ENCODE measurements at places on chromosomes 16 and 17.

GRCh38 chr17:76982408-76983074 lies 114.3 kb downstream of the MGAT5B start:
- no peak for DNase-seq

GRCh38 chr16:5852151-5852550 lies 754.6 kb upstream of the EEF2KMT start:
- no peak for DNase-seq

- DNase-seq, result no peak
Observed at GRCh38 chr17:8417806-8418205, 17.9 kb upstream of the NDEL1 start.

GRCh38 chr16:30533146-30533522 lies 1.5 kb downstream of the ZNF747 start:
- no peak for DNase-seq

DNA sequence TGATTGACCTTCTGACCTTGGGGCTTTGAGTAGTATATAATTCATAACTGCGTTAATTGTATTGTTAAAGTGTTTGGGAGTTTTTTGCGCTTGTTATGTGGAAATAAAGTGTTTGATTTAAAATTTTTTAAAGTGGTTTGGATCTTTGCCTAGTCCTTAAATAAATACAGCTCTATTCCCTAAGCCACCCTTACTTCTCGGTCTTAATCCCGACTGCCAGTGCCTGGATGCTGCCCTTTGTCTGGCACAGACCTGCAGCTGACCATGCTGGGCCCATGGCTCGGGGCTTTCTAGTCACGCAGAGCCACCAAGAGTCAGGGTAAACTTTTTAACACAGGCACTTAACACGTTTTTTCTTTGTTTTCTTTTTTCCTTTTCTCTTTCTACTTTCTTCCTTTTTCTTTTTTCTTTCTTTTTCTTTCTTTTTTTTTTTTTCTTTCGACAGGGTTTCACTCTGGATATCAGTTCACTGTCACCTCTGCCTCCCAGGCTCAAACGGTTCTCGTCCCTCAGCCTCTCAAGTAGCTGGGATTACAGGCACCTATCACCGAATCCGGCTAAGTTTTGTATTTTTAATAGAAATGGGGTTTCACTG lies 19.6 kb upstream of the SLC5A11 start:
- DNase-seq, result no peak

DNA sequence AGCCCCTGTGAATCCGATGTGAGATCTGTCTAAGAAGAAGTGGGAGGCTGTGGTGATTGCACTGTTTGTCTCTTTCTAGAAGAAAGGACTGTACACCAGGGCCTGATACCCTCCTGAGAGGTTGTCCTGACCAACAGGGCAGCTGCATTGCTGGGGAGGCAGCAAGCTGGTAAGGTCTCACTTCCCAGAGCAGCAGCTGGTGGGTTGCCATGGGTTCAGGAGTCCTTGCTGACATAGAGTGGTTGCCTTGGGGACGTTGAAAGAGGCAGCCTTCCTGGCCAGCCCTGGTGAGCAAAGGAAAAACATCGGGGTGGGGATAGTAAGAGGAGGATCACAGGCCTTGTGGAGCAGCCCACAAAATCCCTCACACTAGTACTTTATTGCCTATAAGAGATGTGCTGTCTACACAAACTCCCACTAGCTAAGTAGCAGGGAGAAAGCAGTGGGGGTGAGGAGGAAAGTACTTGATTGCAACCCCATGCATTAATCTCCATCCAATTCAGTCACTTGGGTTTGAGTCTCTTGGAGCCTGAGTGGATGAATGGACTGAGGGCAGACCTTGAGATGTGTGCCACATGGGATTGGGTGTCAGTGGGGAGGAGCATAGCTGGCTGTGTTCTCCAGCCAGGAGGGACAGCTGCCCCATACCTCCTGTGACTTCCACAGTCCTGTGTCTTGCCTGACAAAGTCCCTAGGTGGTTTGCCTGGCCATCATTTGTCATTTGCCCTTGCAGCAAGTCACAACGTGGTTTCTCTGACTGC lies 143.8 kb upstream of the RPL38 start:
- no peak for DNase-seq

GRCh38 chr17:81242421-81243332 lies 3.6 kb downstream of the NDUFAF8 start:
- no peak for DNase-seq

GRCh38 chr17:67245694-67246402 lies 852 bp upstream of the HELZ start:
- DNase-seq, result no peak

- DNase-seq, result no peak
Observed at GRCh38 chr17:80485846-80486245, 9.4 kb upstream of the NPTX1 start.

- no peak for DNase-seq
Observed at GRCh38 chr17:49497148-49498028, 2.3 kb downstream of the NGFR start.

GRCh38 chr16:81513204-81514040 lies 68.8 kb downstream of the CMIP start:
- DNase-seq, result no peak

GRCh38 chr17:80929449-80929848 lies 62.2 kb upstream of the CHMP6 start:
- no peak for DNase-seq

- no peak for DNase-seq
Observed at GRCh38 chr17:55585629-55586028, 74.4 kb upstream of the SMIM36 start.

GRCh38 chr16:819336-820043 lies 19.0 kb upstream of the GNG13 start:
- DNase-seq, result peak; percentile 21

DNA sequence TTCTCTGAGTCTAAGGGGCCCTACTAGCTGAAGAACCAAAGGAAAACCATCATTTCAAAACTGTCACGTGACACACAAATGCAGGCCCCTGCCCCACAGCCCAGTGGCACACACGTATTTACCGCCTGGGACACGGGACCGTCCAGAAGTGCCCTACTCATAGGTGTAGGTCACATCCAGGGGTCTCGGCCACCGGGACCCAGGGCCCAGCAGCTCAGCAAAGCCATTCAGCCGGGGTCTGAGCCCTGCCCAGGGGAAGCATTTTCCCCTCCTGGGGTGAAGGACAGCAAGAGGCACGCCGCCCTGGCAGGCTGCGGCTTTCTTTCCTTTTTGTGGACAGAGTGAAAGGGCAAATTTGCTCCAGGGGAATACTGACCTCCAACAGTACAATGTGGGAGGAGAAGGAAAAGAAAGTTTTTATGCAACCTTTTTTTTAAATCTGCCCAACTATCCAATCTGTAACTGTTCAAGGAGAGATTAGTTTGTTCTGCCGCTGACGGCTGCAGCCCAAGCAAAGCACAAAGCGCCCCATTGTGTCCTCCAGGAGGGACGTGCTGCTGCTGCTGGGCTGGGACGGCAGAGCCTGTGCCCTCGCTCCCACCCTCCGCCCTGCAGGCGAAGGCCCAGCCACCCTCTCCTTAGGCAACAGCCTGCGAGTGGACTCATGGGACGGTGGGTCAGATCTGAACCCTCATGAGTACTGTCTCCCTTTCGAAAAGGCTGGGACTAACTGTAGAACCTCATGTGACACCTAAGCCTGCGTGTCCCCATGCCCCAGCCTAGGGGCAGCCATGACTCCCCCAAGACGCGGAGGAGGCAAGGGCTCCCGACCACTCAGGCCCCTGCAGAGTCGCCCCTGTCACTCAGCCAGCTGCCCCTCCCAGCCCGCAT lies 21.3 kb downstream of the SLC7A5 start:
- DNase-seq, result no peak

- DNase-seq, result no peak
Observed at GRCh38 chr17:20216154-20216815, 207.1 kb downstream of the SPECC1 start.

GRCh38 chr17:67420994-67421393 lies 43.9 kb downstream of the PITPNC1 start:
- no peak for DNase-seq

GRCh38 chr17:8735336-8735939 lies 9.2 kb downstream of the CCDC42 start:
- no peak for DNase-seq

DNA sequence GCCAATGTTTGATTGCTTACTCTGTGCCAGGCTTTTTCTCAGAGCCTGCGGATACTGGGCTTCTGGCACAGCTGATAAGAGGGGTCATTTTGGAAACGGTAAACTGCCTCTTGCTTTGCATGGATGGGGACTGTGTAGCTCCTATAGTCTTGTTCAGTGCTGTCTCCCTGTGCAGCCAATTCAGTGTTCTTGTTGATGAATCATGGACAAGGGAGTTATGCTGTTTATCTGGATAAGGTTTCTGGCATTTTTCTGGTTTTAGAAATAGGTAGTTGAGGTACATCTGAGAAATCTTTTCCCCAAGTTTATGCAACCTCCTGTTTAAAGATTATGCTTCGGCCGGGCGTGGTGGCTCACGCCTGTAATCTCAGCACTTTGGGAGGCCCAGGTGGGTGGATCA lies 16.7 kb upstream of the TANGO6 start:
- DNase-seq, result no peak

DNA sequence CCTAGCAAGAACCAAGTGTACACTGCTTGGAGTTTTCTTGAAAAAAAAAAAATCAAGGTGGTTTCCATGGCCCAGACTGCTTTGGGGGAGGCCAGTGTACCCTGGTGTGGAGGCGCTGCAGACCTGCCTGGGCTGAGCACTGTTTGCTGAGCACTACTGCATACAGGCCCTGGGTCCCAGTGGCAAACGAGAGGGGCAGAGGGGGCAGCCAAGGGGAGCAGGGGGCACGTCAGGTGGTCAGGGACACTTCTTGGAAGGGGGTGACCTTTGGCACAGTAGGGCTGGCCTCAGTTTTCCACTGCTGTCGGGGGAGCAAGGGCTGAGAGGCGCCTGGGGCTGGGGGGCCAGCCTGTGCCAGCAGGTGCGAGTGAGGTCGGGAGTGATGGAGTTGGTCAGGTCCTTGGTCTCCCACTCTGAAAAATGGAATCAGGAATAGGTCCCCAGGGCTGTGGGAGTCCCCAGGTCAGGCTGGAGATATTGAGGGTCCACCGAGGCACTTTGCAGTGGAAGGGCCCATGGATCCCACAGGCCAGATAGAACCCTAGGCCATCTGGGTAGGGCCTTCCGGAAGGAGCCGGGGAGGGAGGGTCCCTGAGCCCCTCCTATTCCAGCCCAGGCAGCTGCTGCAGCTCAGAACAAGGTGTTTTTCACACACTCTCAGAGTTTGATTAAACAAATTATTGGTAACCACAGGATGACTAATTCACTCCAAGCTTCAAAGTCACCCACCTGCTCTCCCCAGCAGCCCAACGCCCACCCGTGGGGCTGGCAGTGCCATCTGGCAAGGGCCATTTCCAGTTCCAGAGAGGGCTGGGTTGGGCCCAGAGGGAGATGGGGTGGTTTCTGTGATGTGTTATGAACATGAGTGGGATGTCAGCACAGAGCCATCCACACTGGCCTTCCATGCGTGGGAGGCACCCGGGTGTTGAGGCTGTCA lies 3.5 kb downstream of the ZFPM1 start:
- DNase-seq, result no peak

GRCh38 chr16:31875112-31875803 lies 1.7 kb downstream of the ZNF267 start:
- DNase-seq, result no peak

DNA sequence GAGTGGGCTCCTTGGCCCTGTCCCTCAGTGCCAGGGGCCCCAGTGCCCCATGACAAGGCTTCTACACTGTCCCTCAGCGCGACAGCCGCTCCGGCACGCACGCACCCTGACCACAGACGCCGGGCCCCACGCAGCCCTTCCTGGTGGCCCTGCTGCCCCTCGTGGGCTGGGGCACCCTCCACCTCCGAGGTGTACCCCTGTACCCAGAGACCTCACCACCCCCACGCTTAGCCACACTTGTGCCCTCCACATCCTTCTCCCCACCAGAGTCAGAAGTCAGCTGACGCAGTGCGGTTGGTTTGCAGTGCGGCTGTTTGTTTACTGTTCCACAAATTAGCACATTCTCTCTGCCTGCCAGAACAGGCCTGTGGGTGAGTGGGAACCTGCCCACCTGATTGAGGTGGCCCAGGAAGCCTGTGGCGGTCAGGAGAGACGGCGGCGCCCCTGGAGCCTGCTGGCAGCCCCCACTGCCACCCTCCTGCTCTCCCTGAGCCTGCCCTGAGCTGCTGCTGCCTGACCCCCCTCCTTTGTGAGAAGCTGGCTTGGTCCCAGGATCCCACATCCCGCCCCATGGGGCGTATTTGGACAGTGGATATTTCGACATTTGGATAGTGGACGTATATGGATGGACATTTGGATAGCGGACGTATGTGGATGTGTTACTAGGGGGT lies 38.0 kb upstream of the CDH15 start:
- no peak for DNase-seq

GRCh38 chr17:20045476-20045875 lies 36.3 kb downstream of the SPECC1 start:
- no peak for DNase-seq

DNA sequence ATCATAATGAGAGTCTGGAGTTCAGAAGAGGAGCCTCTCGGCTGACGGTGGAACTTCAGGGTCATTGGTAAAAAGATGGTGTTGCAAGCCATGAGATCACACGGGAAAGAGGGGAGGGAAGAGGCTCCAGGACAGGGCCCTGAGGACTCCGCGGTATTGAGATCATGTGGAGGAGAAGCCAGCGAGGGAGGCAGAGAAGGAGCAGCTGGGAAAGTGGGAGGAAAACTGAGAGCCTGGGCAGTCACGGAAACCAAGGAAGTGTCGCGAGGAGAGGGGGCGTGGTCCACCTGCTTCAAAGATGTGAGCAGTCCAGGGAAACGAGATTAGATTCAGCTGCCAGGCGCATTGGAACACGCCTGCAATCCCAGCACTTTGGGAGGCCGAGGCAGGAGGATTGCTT lies 27.7 kb upstream of the SBK1 start:
- DNase-seq, result no peak

- DNase-seq, result no peak
Observed at GRCh38 chr17:5478992-5479391, 7.0 kb downstream of the DERL2 start.

DNA sequence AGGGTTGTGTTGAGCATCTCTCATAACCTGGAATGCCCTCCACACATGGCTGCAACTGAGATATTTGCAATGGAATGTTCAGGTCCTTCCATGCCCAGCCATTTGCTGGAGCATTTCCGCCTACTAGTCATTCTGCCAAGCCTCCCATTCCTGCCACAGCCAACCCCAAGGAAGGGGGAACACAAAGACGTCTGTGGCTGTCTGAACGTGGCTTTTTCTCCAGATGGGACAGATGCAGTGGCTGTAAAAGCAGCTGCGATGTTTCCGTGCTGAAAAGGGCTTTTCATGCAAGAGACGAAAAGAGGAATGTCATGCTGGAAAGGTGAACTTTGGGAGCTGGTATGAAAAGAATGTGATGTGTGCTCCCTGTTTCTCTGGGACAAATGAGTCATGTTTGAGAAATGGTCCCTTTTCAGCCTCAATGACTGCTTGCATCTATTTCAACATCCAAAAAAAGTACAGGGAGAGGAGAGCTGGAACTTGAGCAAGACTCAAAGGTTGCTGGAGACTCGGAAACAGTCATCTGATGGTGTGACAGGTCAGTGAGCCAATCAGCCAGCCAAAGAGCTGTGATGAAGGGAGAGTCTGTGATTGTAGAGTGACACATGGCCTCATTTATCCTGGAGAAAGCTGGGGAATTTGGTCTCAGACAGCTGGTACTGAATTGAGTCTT lies 208.9 kb downstream of the SHISA9 start:
- no peak for DNase-seq

Measured in stimulated activated CD8-positive, alpha-beta memory T cell treated with anti-CD3 and anti-CD28 coated beads, Interleukin-15, amount 100 ng/mL, for 1 hour (primary cell).